Stimulated activated CD4-positive, alpha-beta T cell treated with anti-CD3 and anti-CD28 coated beads, Interleukin-1b, Interleukin-23, amount 100 ng/mL, for 48 hours (primary cell): ENCODE measurements at places on chromosomes 16 and 17.

DNA sequence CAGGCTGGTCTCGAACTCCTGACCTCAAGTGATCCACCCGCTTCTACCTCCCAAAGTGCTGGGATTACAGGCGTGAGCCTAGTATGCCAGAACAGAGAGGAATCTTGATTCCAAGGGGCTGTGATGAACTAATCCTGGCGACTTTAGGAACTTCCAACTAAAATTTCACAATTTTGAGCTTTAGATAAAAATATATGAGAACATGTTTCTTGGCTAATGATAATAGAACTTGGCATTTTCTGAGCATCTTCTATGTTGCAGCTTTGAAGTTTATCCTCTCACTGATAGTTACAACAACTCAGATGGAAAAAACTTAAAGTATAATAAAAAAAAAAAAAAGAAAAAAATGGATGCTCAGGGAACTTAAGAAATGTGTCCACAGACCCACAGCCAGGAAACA is 69.8 kb upstream of the WSCD1 start:
- DNase-seq = no peak

DNA sequence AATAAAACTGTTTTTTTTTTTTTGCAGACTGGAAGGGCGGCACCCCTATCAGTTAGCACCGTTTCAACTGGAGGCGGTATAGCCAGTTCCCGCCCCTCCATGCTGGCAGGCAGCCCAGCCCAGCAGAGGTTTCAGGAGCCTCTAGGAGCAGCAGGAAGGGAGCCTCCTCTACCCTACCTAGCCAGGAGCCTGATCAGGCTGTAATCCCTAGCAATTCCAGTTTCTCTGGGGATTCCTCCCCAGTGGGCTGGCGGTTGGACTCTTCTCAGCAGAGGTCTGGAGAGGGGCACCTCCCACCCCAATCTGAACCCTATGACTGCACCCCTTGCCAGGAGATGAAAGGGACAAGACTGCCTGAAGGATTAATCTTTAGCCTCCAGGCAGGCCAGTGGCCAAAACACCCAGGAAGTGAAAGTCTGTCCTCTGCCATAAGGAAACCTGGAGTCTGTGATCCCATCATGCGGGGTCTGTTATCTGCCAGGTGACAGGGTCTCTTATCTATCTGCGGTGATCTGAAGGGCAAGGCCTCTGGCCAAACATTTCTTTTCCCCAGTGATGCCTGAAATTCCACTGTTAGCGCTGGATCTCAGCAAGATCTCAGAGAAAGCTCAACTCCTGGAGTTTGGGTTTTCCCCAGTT is 4.9 kb upstream of the CDH1 start:
- DNase-seq = no peak

DNA sequence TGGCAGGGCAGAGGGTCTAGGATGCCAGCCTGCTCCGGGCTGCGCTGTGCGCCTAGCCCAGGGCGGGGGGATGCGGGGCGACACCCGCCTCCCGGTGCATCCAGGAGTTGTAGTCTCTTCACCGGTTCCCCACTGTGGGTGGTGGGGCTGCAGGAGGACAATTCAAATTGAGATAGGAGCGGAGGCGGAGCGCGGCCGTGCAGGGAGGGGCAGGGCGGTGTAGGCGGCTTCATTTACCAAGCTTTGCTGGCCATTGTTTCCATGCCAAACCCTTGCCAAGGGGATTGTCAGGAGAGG is 2047.4 kb downstream of the TP53TG3F start:
- no peak for DNase-seq

DNA sequence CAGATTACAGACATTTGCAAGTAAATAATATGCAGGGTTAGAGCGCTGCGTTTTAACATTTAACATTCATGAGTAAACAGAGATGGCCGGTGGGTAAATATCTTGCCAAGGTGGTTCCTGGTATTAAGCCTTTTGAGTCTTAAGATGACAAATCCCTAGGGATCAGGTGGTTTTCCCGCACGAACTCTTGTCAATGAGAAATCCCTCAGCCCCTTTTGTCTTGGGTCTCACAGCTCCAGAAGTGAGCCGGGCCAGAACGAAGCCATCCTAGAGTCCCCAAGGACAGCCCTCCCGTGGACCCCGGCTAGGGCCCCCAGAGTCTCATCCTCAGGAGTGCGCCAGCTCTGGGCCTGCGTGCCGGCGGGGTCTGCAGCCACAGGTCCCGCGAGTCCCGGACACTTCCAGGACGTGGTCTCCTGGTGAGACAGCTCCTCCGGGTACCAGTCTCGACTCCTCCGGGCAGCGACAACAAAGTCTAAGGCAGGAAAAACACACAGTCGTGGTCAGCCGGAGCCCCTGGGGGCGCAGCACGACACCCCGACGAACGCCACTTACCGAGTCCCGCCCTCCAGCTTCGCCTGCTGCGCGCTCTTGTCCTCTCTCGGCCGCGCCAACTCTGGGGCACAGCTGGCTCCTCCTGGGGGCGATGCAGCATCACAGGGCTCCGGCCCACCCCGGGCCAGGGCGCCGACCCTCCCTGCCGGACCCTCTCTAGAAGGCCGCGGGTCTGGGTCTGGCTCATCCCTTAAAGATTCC is 13.3 kb downstream of the MIS12 start:
- DNase-seq = no peak
